Activated CD8-positive, alpha-beta T cell treated with anti-CD3 and anti-CD28 coated beads for 36 hours (primary cell): ENCODE measurements at places on chromosomes 5 and 9.

DNA sequence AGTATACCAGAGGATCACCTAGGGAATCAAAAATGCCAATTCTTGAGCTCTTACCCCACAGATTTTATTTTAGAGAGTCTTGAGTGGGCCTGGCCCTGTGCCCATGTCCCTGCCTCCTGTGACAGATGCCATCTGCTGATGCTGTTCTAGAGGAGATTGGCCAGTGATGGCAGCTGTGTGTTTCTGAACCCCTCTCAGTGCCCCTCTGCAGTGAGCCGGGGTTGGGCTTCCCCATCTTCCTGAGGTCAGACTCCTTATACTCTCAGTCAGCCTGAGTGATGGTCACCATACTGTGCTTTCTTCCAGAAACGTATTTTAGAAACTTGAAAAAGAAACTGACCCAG lies 6.1 kb downstream of the PTCD2 start:
- H3K27me3 ChIP-seq: no peaks in the 10 kb centered on the region
- H3K27ac ChIP-seq: no peak overlapping the region
- H3K4me3 ChIP-seq: no peak overlapping the region
- peaks cover 52% of the 10 kb centered on the region for H3K36me3 ChIP-seq

GRCh38 chr9:34675869-34676268 lies 13.4 kb upstream of the CCL27 start:
- DNase-seq: no peak
- H3K4me3 ChIP-seq: no peak overlapping the region
- no peaks in the 10 kb centered on the region for H3K4me1 ChIP-seq
- no peaks in the 10 kb centered on the region for H3K36me3 ChIP-seq
- no peaks in the 10 kb centered on the region for H3K27me3 ChIP-seq

GRCh38 chr5:102531506-102531905 lies 32.7 kb upstream of the SLCO6A1 start:
- no peaks in the 10 kb centered on the region for H3K4me1 ChIP-seq
- H3K36me3 ChIP-seq: no peaks in the 10 kb centered on the region
- H3K4me3 ChIP-seq: no peak overlapping the region

GRCh38 chr5:173988554-173989431 lies at the start of gene C5orf47:
C5orf47 (plus strand) TSS chr5:173989170; CDS start chr5:173989264, 94 bp downstream.
- no peak within 1 kb of the TSS for H3K4me3 ChIP-seq
- peaks cover 3% of the 10 kb centered on the region for H3K27me3 ChIP-seq
- H3K27ac ChIP-seq: no peak within 1 kb of the TSS
- no peaks in the 10 kb centered on the region for H3K4me1 ChIP-seq
- DNase-seq: no peak
- no peaks in the 10 kb centered on the region for H3K36me3 ChIP-seq

DNA sequence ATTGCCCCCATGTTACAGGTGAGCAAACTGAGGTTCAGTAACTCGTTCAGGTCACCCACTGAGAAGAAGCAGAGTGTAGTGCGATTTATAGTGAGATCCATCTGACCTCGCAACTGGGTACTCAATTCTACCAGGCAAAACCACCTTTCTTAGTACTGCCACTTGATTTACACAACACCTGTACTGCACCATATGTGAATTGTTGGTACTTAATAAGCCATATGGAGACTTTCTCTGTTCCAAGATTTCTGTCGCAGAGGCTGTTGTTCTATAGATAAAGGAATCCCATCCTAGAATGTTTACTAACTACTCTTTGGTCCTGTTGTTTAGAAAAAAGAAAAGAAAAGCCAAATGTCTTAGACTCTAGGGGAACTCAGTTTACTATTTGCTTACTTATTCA lies 287.5 kb downstream of the KCTD16 start:
- H3K27me3 ChIP-seq: no peaks in the 10 kb centered on the region
- no peak overlapping the region for H3K27ac ChIP-seq
- no peaks in the 10 kb centered on the region for H3K4me1 ChIP-seq
- DNase-seq: no peak
- no peaks in the 10 kb centered on the region for H3K36me3 ChIP-seq

GRCh38 chr5:179371681-179372680 lies 26.7 kb upstream of the ADAMTS2 start:
- no peak for DNase-seq
- no peak overlapping the region for H3K27ac ChIP-seq
- H3K36me3 ChIP-seq: no peaks in the 10 kb centered on the region
- H3K4me1 ChIP-seq: no peaks in the 10 kb centered on the region
